Dorsolateral prefrontal cortex (tissue), 122 donors: ENCODE measurements at places on chromosomes 1 and 21.

GRCh38 chr1:44103270-44104131 is 15.1 kb upstream of the KLF17 start:
- no peak for DNase-seq

GRCh38 chr1:44652445-44653106 is 21.7 kb downstream of the TMEM53 start:
- peak; percentile 93 for DNase-seq

DNA sequence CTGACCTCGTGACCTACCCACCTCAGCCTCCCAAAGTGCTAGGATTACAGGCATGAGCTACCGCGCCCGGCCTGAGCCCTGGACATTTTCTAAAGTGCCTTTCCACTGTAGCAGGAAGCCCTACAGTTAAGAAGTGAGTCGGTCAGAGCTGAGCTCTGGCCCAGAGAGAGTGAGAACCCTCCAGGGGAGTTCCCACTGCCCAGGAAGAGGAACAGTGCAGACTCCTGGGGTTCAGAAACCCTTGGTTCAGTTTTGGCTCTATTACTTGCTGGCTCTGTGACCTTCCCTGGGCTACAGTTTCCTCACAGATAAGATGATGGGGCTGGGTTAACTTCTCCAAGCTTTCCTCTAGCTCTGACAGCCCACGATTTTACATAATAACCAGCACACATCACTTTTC is 20.9 kb downstream of the SLC9A1 start:
- no peak for DNase-seq

- no peak for DNase-seq
Measured at GRCh38 chr1:177979272-177979671, 9.4 kb upstream of the SEC16B start.
